ENCODE measurements at places on chromosomes 7 and 10.

DNA sequence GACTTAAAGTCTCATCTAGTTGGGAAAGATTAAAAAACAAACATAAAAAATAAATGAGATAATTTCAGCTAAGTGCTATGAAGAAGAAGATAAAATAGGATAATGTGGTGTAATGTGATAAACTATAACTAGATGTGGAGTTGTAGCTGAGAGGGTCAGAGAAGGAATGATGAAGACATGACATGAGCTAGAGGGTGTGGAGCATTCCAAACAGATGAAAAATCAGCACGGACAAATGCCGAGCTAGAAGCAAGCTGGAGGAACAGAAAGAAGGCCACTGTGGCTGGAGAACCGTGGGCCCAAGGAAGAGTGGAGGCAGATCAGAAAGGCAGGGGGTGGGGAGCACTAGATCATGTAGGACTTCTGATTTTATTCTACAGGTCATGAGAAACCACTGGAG lies 70.6 kb downstream of the CDK6 start:
- no peak for DNase-seq

DNA sequence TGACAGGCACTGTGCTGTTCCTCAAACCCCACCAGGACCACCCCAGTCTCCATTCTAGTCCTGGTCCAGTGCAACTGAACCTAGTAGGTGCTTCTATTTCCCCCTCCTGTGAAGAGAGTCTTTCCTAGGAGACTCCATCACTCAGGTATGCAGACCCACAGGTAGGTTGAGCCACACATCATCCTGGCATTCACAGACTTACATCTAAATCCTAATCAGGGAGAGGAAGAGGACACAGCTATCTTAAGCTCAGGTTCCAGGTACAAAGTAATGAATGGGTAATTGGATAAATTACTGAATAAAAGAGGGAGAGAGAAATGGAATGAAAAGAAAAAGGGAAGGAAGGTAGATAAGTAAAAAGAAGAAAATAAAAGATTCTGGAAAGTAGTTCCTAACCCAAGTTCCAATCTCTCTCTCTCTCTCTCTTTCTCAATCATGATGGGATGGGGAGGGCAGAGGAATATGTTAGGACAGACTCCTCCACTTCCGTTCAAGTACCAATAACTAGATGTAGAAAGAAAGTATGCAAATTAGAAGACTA lies 139.8 kb upstream of the NAMPT start:
- DNase-seq = no peak

- DNase-seq = no peak
Measured at GRCh38 chr7:40640566-40640965, 505.8 kb downstream of the SUGCT start.

GRCh38 chr10:35232527-35232926 lies 103.8 kb upstream of the CCNY start:
- no peak for DNase-seq

DNA sequence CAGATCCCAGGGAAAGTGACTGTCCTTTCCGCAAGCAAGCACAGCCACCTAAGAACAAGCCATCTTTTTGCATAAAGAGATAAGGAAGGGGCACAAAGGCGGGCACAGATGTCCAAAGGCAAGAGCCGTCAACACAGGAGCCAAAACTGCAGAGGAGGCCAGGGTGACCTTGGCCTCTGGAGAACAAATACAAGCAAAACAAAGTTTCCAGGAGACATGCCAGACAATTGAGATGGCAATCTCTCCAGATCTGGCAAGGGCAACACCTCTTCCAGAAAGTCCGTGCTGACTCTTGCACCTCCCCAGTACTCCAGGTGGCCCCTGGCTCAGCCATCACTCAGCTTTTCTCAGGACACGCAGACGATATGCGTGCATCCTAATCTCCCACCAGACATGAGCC lies 58.2 kb downstream of the TEX36 start:
- DNase-seq = peak; percentile 21

GRCh38 chr7:153386556-153386955 lies 627.0 kb downstream of the ACTR3B start:
- DNase-seq = no peak

- no peak for DNase-seq
Measured at GRCh38 chr7:94188350-94188749, 184.2 kb upstream of the BET1 start.

- no peak for DNase-seq
Measured at GRCh38 chr10:78744491-78745090, 324.2 kb upstream of the ZMIZ1 start.

- no peak for DNase-seq
Measured at GRCh38 chr7:45979275-45980180, 58.5 kb upstream of the IGFBP3 start.

DNA sequence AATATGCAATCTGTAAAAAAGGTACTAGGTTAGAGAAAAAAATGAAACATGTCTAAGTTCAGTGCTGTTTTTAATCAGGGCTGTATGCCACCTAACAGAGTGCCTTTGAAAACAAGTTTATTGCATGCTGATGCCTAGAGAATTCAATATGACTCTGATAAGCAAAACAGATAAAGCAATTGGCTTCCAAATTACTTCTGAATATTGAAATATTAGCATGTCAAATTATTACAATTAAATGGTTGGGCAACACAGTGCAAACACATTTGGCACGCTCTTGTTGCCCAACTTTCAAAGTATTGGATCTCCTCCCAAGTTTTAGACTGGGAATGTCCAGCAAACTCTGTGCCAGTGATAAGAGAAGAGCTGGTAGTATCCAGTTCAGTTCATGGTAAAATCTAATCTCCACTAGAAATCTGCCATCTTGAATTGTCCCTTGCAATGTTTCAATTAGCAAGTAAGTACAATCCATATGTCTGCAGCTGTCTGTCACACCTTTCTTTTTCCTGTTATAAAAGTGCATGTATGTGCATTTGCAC lies 65.2 kb upstream of the FAM133B start:
- DNase-seq = no peak

DNA sequence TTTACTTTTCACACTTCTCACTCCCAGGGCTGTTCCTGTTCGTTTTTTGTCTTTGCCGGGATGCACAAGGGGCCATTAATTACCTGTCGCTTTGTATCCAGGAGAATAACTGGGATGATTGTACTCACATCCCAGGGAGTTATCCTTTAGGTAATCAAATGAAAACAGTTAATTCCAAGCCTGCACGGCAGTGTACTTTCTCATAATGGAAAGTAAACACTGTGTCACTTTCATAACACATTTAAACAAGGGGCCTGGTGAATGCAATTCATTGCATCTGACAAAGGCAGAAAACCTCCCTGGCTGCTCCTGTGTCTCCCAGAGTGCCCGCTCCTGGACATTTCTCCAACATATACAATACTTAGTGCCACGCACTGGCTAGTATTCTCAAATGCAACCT lies 138.7 kb upstream of the CELF2 start:
- DNase-seq = no peak

GRCh38 chr7:98568891-98569290 lies 48.2 kb upstream of the NPTX2 start:
- no peak for DNase-seq

GRCh38 chr7:88485821-88486220 lies 179.1 kb upstream of the STEAP4 start:
- no peak for DNase-seq

GRCh38 chr10:129382401-129382800 lies 84.6 kb upstream of the MGMT start:
- no peak for DNase-seq

DNA sequence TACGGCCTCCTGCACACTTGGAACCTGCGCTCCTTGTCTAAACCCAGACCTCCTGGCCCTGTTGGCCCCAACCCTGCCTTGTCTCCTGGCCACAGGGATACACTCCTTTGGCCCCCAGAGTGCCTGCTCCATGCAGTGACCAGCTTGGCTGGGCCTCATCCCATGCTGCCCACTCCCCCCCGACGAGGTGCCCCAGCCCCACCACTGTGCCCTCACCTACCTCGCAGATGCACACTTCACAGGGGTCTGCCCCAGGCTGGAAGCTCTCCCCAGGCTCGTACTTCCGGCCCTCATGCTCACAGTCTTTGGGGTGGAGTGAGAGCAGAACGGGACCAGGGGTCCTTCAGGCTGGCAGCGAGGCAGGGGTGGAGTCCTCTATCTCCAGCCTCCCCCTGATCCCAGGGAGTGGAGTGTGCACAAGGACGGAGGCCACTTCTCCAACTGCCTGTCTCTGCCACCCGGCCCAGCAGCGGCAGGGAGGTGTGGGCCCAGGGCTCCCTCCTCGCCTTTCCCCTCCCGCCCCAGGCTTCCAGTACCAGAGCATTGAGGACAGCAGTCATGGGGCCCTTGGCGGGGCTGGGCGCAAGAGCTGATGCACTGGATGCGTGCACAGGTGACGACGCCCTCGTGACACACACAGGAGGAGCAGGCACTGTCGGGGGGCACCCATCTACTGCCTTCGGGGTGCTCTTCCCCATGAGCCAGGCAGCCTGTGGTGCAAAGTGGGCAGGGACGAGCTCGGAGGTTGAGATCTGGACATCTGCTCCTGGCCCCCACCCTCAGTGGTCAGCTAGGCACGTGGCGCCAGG lies 22.1 kb downstream of the ATP6V1F start:
- DNase-seq = no peak

GRCh38 chr10:30749385-30749784 lies 119.8 kb upstream of the LYZL2 start:
- no peak for DNase-seq

- DNase-seq = no peak
Measured at GRCh38 chr10:63542835-63543575, 21.8 kb downstream of the REEP3 start.

GRCh38 chr10:11024596-11024995 lies 6.9 kb downstream of the CELF2 start:
- no peak for DNase-seq

DNA sequence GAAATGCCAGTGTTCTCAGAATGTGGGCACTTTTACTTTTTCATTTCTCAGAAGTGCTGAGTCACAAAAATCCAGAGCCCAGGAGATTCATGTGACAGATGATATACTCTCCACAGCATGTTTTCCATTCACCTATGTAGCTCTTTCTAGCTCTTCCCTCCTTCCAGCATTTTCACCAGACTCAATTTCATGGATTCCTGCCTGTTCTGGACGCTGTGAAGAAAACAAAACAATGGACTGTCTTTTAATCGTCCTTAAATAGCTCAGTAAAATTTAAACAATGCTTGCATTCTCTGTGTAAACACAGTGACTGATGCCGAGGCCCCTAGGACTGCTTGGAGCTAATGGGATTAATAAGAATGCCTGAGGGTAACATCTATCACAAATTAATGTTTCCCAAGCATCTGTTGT lies 25.5 kb downstream of the ZNF713 start:
- no peak for DNase-seq

GRCh38 chr10:48266528-48266927 lies 8.0 kb downstream of the FRMPD2 start:
- no peak for DNase-seq

GRCh38 chr7:118689403-118689802 lies 464.9 kb downstream of the ANKRD7 start:
- DNase-seq = no peak

DNA sequence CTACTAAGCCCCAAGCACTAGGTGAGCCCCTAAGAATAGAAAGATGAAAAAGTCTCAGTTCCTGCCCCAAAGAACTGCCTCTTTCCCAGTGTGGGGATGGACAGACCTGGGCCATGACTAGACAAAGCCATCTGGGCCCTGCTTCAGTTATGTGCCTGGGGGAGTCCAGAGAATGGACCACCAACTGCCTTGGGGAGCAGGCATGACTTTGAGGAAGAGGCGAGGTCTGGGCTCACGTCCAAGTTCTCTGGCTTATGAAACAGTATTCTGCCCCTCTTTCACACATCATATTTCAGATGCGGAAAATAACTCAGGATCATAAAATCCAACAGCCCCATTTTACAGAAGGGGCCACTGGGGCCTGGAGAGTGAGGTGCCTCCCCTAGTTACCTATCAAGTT lies 80.3 kb downstream of the PLXNA4 start:
- no peak for DNase-seq

DNA sequence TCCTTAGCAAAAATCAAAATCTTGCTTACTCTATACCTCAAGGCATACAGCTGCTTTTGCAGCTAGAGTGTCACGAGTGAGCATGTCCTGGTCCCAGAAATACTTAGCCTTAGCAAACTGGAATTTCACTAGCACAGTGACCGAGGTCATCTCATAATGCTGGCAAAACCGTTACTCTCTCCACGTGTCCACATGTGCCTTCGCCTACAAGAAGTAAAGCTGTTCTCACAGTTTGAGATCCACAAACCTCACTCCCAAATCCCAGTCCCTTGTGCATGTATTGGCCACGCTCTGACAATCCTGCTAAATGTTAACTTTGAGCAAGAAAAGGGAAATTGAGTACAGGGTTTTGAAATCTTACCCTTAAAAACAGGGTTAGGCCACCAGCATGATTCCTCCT lies 111.0 kb upstream of the PLXDC2 start:
- DNase-seq = no peak

DNA sequence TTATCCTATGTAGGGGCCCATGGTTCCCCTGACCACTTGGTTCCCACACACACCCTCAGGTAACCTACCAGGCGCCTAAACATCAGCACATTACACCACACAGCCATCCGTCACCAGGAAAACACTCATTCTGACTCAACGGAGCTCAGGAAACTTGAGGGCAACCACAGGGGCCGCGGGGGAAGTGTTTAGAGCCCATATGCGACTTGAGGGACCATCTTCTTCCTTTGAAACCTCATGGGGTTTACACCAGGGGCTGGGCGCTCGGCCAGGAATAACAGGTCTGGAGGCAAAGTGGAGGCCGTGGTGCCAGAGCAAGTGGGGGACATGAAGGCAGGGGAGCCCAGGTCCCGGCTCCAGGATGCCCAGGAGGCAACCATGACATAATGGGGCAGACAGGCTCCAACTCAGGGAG lies 1.5 kb downstream of the STX1A start:
- DNase-seq = peak; percentile 63

DNA sequence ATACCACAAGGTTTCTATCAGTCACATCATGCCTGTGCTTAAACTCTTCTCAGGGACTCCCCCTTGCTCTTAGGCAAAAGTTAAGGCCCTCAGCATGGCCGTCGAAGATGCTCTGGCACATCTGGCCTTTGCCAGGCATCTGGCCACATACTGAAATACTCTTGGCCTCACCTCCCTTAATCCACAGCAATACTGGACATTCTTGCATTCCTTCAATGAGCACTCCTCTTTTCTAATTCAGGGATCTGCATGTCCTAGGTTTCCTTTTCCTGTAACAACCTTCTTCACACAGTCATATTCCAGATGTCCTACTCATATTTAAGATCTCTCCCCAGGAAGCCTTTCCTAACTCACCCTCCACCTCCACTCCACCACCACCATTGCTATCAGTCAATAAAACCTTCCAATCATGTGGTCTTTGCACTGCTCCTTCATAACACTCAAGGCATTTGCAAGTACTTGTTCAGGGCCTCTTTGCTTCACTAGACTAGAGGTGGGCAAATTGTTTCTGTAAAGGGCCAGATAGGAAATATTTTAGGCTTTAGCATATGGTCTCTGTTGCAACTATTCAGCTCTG lies 216.6 kb downstream of the KCNMA1 start:
- DNase-seq = no peak

GRCh38 chr10:99339563-99340047 lies 10.4 kb downstream of the CNNM1 start:
- DNase-seq = no peak

- DNase-seq = peak; percentile 78
Measured at GRCh38 chr7:130154501-130155317, 50.5 kb downstream of the TMEM209 start.
